ENCODE measurements at places on chromosomes 5 and 9.
A peak's percentile ranks its signal among the peaks of the same experiment; 100 is the strongest.

DNA sequence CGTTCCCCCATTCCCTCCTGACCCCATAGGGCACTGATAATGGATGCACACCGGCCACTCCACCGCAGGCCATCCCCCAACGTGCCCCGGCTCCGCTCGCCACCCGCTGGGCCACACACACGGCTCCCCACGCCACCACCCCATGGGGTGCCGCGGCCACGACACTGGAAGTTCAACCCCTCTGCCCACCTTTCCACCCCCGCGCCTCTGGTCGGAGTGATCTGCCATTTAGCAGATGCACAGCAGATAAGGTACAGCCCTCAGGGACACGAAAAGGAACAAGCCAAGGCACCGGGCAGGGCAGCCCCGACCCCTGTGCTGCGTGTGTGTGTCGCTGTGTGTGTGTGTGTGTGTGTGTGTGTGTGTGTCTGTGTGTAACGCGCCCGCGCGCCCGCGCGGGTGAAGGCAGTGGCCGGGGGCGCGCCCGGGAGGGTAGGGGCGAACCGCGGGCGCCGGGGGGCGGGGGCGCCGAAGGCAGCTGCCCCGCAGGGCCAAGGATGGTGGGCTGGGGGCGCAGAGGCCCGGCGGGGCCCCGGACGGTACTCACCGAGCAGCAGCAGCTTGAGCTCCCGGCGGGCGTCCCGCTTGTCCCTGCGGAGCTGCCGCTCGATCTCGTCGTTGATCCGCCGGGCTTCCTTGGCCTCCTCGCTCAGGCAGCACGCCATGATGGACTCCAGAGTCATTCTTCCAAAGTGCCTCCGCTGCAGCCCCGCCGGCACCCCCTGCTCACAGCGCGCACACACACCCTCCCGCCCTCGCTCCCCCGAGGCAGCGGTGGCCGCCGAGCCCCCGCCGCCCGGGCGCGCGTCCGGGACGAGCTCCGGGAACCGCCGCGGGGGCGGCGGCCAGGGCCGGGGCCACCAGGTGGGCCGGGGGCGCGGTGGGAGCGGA lies 813 bp downstream of the GNAQ start:
- peak; percentile 73 for DNase-seq

GRCh38 chr5:110496276-110496675 lies 230.2 kb downstream of the TMEM232 start:
- DNase-seq: no peak

DNA sequence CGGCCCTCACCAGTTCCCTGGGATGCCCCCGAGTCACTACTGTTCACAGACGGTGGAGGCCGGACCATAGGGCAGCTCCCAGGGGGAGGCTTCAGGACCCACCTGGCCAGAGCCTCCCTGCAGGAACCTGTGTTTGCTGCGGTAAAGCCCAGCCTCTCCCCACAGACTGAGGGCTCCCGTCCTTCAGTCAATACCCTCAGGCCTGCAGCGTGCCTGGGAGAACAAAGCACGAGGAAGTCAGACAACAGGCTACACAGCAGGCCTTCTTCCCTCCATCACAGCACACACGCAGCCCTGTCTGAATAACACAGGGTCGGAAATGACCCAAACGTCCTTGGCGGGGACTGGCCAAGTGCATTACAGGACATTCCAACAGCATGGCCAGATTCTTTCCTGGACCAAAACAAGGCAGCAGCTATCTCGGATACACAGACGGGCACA lies 34.4 kb downstream of the COL23A1 start:
- no peak for DNase-seq

- DNase-seq: no peak
Measured at GRCh38 chr9:77575785-77576184, 72.3 kb downstream of the GNA14 start.

- no peak for DNase-seq
Measured at GRCh38 chr5:40494631-40495236, 185.0 kb upstream of the PTGER4 start.

- DNase-seq: no peak
Measured at GRCh38 chr5:175517824-175518450, 39.6 kb downstream of the SFXN1 start.

GRCh38 chr9:133583586-133583985 lies 25.6 kb downstream of the FAM163B start:
- DNase-seq: no peak

DNA sequence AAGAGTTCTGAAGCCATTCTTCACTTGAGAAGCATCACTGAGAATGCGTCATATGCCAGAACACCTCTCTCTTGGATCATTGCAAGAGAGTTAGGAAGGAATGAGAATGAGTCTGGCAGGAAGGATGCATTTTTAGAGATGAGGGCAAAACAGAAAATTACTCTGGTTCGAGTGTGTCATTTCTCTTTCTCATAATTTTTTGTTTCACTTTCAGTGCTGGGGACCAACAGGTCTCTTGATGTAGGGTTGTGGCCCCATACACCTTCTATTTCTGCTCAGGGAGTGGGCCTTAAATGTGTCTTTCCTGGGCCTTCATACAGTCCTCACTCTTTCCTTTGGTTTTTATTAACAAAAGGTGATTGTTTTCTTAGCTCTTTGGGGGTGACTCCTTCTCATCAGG lies 302.4 kb downstream of the NR3C1 start:
- DNase-seq: no peak

- peak; percentile 78 for DNase-seq
Measured at GRCh38 chr5:147857302-147858129, 21.0 kb upstream of the SCGB3A2 start.

- DNase-seq: peak; percentile 22
Measured at GRCh38 chr5:124583469-124584350, 162.7 kb downstream of the ZNF608 start.

GRCh38 chr9:98222885-98223691 lies 30.7 kb upstream of the CORO2A start:
- DNase-seq: no peak

GRCh38 chr9:134358662-134359319 lies 32.5 kb downstream of the RXRA start:
- DNase-seq: no peak

GRCh38 chr9:122883125-122883524 lies 22.0 kb downstream of the RC3H2 start:
- DNase-seq: no peak

GRCh38 chr9:87622923-87623322 lies 103.0 kb upstream of the CTSL start:
- DNase-seq: no peak

DNA sequence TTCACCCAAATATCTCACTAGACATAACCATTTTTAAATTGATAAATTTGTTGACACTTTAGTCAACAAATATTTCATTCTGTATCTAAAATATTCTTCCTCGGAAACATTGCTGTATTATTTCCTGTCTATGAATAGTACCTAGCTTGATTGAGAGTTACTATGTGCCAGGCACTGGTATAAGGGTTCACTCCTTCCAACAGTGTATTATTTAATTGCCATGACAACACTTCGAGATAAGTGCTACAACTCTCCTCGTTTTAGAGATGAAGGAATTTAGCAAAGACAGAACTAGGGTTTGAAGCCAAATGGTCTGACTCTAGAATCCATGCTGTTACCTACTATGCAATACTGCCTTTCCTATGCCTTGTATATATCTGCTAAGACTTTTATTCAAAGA lies 287.2 kb downstream of the YTHDC2 start:
- no peak for DNase-seq

- DNase-seq: no peak
Measured at GRCh38 chr5:138523406-138523805, 19.6 kb downstream of the ETF1 start.

- DNase-seq: no peak
Measured at GRCh38 chr9:112605518-112605917, 112.4 kb downstream of the INIP start.

DNA sequence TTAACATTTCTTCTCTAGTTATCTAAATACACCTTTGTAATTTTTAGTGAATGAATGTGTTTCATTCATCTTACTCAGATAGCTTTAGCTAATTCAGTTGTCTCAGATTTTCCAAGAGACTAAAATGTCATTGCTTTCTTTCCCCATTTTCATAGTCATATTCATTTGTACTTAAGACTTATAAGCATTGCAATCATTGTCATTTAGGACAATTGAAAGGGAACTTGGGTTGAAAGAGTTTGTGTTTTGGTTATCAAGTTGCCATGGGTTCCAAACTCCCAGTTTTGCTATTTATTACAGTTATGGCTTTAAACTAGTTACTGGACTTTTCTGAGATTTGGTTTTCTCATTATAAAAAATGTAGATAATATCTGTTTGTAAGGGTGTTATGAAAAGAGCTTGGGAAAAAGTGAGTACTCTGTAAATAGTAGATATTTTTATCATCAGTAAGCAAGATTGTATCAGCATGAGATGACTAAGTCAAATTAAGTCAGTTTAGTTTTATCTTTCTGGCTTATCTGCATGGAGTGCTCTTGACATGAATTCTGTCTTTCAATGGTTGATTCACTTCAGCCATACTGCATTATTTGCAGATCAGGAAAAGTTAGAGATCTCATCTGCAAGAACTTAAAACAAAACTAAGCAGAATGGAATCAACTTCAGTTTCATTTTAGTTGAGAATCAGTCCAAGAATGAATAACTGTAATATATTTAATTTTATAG lies 107.5 kb downstream of the PBX3 start:
- no peak for DNase-seq

DNA sequence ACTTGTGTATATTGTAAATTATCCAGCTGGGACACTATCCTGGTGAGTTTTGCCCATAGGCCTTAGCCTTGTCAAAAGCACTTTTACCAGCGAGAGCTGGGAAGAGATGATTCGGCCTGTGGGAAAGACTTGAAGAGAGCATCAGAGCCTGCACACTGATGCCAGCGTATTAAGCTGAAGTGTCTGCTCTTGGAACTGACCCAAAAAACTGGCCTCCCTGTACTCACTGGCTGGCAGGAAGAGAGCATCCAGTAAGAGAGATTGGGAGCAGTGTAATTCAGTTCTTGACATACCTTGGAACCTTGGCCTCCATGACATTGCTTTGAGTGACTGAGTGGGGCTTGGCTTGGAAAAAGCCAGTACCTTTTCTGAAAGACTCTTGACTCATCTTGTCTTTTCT lies 73.7 kb downstream of the ZNF462 start:
- DNase-seq: no peak

GRCh38 chr5:74316064-74316603 lies 324.4 kb downstream of the ENC1 start:
- DNase-seq: no peak

DNA sequence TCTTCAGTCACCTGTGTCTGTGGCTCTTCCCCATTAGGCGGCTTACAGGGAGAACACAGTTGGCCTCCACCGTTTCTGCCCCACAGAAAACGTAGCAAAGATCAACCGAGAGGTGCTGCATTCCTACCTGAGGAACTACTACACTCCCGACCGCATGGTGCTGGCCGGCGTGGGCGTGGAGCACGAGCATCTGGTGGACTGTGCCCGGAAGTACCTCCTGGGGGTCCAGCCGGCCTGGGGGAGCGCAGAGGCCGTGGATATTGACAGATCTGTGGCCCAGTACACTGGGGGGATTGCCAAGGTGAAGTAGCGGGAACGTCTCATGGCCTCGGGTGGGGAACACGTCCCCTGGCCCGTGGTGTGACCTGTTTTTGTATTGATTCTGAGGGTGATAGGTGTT lies 6.5 kb downstream of the PMPCA start:
- DNase-seq: no peak

GRCh38 chr9:12770261-12770660 lies 4.6 kb upstream of the LURAP1L start:
- no peak for DNase-seq

DNA sequence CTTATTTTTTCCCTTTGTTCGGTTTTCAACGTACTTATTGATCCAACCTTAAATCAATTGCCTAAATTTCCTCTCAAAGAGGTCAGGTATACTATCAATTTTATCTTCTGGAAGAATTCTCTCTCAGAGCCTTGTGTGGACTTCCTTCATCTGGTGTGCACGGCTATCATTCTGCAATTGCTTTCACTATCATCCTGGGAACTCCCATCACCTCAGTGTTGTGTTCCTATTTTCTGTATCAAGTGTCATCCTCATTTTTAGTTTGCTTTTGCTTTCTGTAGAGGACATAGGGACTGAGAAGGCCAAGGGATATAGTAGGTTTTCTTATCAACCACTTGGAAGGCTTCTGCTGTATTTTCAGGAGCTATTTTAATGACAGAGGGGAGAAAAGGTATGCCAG lies 11.3 kb downstream of the STOM start:
- DNase-seq: no peak

DNA sequence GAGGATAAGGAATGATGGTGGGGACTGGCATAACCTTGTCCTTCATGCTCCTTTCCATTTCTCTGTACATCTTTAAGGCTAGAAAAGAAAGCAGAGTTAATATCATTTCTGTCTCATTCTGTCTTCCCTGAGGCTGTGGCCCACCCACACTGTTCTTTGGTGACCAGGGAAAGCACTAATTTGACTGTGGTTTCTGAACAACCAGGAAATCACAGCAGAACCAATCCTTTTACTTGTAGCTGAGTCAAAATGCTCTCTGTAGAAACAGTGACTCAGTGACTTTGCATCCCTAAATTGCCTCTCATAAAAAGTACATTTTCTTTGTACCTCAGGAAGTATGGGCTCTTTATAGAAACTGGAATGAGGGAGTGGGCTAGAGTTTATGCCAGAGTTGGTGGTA lies 28.1 kb downstream of the IL33 start:
- no peak for DNase-seq

- no peak for DNase-seq
Measured at GRCh38 chr9:5263351-5264218, 32.4 kb downstream of the INSL4 start.

DNA sequence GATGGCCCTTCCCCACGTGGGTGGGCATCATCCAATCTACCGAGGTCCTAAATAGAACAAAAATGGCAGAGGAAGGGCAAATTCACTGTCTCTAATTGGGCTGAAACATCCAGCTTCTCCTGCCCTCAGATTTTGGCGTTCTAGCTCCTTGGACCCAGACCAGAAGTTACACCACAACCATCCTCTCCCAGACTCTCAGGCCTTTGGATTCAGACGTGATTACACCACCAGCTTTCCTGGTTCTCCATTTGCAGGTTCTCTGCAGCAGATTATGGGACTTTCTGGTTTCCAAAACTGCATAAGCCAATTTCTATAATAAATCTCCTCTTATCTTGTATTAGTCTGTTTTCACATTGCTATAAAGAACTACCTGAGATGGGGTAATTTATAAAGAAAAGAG lies 73.6 kb upstream of the STARD4 start:
- no peak for DNase-seq

DNA sequence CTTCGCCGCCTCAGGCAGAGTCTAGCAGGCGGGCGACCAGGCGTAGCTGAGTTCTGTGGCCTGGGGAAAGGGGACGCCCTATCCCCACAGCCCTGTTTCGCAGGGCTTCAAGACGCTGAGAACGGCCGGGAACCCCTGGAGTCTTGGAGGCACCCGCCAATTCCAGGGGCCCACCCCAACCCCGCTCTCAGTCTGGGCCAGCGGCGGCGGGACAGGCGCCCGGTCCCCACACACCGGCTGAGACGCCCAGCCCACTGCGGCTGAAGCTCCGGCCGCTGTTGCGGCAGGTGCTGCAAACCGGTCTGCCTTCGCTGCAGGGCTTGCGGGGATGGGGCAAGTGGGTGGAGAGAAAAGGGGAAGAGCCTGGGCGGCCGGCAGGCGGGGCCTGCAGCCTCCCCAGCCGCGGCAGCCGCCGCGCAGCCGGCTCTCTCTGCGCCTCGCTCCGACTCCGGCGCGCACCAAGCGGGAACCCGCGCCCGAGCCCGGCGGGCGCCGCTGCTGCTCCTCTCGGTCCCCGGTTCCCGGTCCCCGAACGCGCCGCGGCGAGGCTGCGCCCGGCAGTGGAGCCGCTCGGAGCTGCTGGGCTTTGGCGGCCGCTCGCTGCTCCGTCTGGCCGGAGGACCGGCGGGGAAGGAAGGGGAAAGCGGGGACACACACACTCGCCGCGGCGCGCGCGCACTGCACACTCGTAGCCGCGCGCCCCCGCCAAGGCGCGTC lies at the start of gene PIP5K1B:
Gene PIP5K1B, plus strand, starts transcription at position 427 of the 717 bp plus-strand sequence. CDS start 117,375 bp downstream, outside the sequence.
- DNase-seq: peak; percentile 89

All from colonic mucosa (tissue), 4 donors.